ENCODE measurements at places on chromosomes 3 and 15. TPM values are rescaled to one million over a fixed set of nuclear protein-coding genes. Genes with fewer than 3 reads are reported as not detected.

Gene HRG
- total RNA-seq: 0.12 TPM

- no peak for ATAC-seq
Observed at GRCh38 chr3:5239602-5240001, 52.1 kb downstream of the EDEM1 start.

- no peak for ATAC-seq
Observed at GRCh38 chr3:127110982-127111693, 81.8 kb upstream of the PRR23E start.

DNA sequence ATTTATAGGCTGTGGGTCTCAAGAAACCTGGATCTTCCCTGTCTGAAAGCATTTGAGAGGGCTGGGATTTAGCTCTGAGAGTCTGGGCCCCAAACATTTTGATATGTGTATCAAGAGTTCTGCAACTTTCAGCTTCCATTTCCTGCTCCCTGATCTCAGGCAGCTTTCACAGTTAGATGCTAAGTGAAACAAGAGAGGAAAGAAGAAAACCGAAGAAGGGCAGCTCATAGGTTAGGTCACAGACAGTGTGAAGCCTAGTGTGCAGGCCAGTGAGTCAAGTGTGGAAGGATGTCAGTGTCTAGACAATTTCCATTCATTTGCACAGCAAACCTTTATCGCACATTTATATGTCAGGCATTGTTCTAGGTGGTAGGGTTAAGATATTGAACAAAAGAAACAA is 173.6 kb upstream of the PROK2 start:
- no peak for ATAC-seq

Gene CELF6
- total RNA-seq: not detected

GRCh38 chr3:46301122-46301835 is 52.6 kb upstream of the CCR2 start:
- ATAC-seq: no peak

GRCh38 chr3:86175593-86176444 is 815.1 kb downstream of the VGLL3 start:
- ATAC-seq: no peak

DNA sequence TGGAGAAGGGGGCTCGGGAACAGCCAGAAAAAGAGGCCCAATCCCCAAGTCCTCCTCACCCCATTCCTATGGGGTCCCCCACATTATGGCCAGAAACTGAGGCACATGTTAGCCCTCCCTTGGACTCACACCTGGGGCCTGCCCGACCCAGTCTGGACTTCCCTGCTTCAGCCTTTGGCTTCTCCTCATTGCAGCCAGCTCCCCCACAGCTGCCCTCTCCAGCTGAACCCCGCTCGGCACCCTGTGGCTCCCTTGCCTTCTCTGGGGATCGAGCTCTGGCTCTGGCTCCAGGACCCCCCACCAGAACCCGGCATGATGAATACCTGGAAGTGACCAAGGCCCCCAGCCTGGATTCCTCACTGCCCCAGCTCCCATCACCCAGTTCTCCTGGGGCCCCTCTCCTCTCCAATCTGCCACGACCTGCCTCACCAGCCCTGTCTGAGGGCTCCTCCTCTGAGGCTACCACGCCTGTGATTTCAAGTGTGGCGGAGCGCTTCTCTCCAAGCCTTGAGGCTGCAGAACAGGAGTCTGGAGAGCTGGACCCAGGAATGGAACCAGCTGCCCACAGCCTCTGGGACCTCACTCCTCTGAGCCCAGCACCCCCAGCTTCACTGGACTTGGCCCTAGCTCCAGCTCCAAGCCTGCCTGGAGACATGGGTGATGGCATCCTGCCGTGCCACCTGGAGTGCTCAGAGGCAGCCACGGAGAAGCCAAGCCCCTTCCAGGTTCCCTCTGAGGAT is 10.6 kb downstream of the MAP1A start:
- ATAC-seq: no peak

Gene ASB14
- not detected for total RNA-seq

- peak; percentile 9 for ATAC-seq
Observed at GRCh38 chr15:63389902-63390670, 8.4 kb upstream of the CA12 start.

DNA sequence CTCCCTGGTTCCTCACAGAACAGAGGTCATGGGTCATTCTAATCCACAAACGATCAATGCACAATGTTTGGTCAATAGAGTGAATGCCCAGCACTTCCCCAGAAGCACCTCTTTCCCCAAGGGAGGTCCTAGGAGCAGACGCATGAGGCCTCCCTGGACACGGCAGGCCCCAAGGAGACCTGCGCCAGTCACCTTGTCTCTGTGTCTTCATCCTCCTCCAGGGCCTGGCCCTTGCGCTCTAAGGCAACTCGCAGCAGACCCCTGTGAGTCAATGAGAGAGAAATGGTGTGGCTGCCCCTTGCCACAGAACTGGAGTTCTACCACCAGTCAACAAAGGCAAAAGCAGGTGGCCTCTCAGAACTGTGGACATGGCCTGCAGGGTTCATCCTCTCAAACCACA is 18.1 kb downstream of the ALS2CL start:
- no peak for ATAC-seq

GRCh38 chr3:179658606-179659005 is 5.8 kb downstream of the USP13 start:
- ATAC-seq: no peak

Gene FGD5
- 2.5 TPM for total RNA-seq

DNA sequence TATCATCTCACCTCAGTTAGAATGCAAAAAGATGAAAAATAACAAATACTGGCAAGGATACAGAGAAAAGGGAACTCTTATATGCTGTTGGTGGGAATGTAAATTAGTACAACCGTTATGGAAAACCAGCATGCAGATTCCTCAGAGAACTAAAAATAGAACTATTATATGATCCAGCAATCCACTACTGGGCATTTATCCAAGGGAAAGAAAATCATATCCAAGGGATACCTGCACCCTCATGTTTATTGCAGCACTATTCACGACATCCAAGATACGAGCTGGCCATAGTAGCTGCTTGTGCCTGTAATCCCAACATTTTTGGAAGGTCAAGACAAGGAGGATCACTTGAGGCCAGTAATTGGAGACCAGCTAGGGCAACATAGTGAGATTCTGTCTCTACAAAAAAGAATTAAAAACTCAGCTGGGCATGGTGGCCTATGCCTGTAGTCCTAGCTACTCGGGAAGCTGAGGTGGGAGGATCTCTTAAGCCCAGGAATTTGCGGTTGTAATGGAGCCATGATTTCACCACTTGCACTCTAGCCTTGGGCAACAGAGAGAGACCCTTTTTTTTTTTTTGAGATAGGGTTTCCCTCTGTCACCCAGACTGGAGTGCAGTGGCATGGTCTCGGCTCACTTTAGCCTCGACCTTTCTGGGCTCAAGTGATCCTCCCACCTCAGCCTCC is 26.6 kb downstream of the USP50 start:
- no peak for ATAC-seq

DNA sequence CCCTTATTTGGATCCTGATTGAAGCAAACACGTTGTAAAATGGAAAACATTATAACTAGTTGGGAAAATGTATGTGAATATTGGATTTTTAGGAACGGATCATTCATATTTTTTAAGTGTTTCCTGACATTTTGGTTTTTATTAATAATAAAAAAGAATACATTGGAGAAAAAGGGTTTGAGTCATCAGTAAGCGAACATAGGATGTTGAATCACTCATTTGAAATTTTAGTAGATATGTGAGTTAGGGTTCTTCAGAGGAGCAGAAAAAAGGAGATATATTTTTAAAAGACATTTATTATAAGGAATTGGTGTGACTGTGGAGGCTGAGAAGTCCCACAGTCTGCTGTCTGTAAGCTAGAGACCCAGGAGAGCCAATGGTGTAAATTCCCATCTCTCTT is 258.5 kb downstream of the PTPRG start:
- no peak for ATAC-seq

Gene RHCG
- 4,298 TPM for total RNA-seq

GRCh38 chr3:127903611-127904375 is 11.2 kb upstream of the KBTBD12 start:
- ATAC-seq: no peak
